ENCODE measurements at places on chromosomes 7 and 10.

GRCh38 chr10:2933519-2933918 lies 133.8 kb upstream of the PFKP start:
- no peak for DNase-seq
- H3K4me3 ChIP-seq, result no peak overlapping the region
- peak overlapping the region; percentile 1 for H3K27ac ChIP-seq
- H3K36me3 ChIP-seq, result no peaks in the 10 kb centered on the region
- peaks cover 12% of the 10 kb centered on the region for H3K4me1 ChIP-seq
- peaks cover 12% of the 10 kb centered on the region for H3K27me3 ChIP-seq

- H3K4me3 ChIP-seq, result no peak overlapping the region
- no peaks in the 10 kb centered on the region for H3K36me3 ChIP-seq
- no peak for DNase-seq
- no peaks in the 10 kb centered on the region for H3K27me3 ChIP-seq
- H3K27ac ChIP-seq, result no peak overlapping the region
Observed at GRCh38 chr7:110650328-110650727, 440.6 kb upstream of the LRRN3 start.

DNA sequence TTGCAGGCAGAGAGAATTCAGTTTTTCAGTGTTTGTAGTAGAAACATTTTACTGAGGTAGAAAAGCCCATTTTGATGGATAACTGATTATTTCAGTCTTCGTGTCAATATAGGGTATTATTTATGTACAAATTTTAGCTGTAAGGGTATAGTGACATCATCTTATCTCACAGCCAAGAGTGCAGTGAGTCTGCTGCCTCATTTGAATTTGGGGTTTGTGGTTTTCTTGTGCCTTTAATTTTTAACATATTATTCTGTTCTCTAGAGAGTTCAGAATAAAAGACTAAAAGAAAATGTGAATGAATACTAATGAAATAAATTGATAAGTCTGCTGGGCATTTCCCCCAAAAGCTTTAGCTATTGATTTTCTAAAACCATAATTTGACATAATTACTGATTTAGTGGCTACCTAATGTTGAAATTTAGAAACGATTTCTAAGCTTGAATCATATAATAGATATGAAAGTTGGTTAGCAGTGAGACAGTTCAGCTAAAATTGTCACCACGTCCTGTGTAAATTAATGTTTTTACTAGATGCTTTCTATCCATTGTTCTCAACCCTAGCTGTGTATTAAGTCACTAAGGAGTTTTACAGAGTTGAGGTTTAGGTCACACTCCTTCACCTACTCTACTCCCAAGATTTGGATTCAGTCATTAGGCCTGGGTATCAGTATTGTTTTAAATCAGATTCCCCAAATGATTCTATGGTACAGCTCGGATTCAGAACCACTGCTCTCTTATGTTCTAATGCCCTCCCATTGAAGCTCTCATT lies 37.3 kb downstream of the ACADSB start:
- no peaks in the 10 kb centered on the region for H3K27me3 ChIP-seq
- H3K4me1 ChIP-seq, result no peaks in the 10 kb centered on the region
- no peak for DNase-seq
- peaks cover 13% of the 10 kb centered on the region for H3K36me3 ChIP-seq

DNA sequence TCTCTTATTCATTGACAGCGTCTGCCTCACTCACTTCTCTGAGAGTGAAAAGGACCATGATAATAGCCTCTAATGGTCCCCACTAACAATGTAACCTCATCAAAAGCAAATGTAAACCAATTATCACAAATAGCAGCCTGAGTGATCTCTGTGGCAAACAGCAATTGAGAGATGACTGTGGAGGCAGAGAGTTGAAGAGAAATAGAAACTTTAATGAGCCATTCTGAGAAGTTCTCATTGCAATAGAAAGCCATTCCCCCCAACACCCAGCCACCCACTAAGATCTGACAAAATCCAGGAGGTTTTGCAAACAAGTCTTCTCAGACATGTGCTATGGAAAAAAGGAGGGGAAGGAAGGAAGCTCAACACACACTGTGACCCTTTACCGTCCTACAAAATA lies 44.2 kb upstream of the RNF148 start:
- no peak for DNase-seq
- no peaks in the 10 kb centered on the region for H3K36me3 ChIP-seq
- no peaks in the 10 kb centered on the region for H3K4me1 ChIP-seq
- peaks cover 6% of the 10 kb centered on the region for H3K27me3 ChIP-seq
- no peak overlapping the region for H3K27ac ChIP-seq
- no peak overlapping the region for H3K4me3 ChIP-seq

- H3K4me1 ChIP-seq, result peaks cover 50% of the 10 kb centered on the region
- H3K36me3 ChIP-seq, result peaks cover 3% of the 10 kb centered on the region
- DNase-seq, result no peak
- H3K27me3 ChIP-seq, result no peaks in the 10 kb centered on the region
- H3K4me3 ChIP-seq, result no peak overlapping the region
Observed at GRCh38 chr7:16652888-16653287, 6.9 kb downstream of the BZW2 start.

DNA sequence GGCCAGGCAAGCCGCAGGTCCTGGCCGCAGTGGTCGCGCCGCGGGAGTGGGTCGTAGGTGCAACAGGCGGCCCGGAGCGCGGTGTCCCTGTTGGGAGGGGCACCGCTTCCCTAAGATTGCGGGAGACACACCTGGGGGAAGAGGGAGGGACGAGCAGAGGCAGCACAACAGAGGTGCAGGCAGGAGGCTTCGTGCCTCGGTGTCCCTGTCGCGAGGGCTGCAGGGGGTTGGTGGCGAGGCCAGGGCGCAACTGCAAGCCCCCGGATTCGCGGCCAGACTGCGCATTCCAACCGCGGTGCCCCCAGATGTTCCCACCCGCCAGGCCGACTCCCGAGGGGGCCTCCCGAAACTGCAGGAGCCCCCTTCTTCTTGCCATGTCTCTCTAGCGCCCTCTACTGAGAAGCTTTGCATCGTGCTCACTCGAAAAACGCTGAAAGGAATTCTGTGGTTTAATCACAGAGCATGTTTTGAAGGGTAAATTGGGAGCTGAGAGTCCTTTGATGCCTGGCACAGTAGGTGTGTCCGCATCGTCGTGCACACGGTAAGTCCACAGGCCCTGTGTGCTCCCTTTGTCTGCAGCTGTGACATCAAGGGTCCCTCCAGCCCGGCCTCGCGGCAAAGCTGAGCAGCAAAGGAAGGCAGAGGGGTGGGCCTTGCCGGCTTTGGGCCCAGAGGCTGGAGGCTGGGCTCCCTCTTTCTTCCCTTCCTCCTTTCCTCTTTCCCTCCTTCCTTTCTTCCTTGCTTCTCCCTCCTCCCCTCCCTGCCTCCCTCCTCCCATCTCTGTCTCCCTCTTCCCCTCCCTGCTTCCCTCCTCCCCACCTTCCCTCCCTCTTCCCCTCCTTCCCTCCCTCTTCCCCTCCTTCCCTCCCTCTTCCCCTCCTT lies 6.2 kb upstream of the MBL2 start:
- no peak overlapping the region for H3K4me3 ChIP-seq
- H3K36me3 ChIP-seq, result no peaks in the 10 kb centered on the region
- no peaks in the 10 kb centered on the region for H3K27me3 ChIP-seq
- peak; percentile 81 for DNase-seq
- H3K27ac ChIP-seq, result no peak overlapping the region

DNA sequence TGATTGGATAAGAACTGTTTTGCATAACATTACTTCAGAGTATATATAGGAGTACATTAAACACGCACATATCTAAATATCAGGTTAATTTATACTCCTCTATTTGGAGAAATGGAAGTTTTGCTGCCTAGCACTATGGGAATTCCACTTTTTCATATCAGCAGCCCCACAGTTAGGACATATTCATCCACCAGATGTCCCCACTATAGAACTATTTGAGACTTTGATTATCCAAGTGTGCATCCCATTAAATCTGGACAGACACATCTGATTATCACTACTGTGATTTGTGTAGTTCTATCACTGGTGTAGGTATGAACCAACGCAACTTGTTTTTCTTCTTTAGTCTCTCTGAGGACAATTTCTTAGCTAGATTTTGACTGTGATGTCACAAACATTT lies 345.7 kb downstream of the THSD7A start:
- H3K4me1 ChIP-seq, result no peaks in the 10 kb centered on the region
- no peak overlapping the region for H3K4me3 ChIP-seq
- no peaks in the 10 kb centered on the region for H3K36me3 ChIP-seq
- H3K27ac ChIP-seq, result no peak overlapping the region
- no peaks in the 10 kb centered on the region for H3K27me3 ChIP-seq
- no peak for DNase-seq

DNA sequence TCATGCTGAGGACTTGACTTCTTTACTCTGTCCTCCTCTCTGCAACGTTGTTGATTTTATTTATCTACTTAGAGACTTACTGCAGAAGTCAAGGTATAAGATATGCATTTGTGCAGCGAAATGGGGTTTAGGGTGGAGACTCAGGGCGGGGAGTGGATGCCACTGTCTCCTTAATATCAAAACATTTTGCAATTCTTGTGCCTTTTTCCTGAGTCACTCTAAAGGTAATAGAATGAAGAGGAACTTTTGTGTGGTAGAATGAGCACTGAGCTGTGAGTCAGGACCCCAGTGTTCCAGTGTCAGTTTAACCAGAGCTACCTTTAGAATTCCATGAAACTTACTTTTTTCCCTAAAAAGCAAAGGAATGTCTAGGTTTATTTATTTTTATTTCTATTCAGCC lies 78.2 kb downstream of the VTI1A start:
- no peak overlapping the region for H3K4me3 ChIP-seq
- H3K36me3 ChIP-seq, result peaks cover 4% of the 10 kb centered on the region
- DNase-seq, result no peak
- no peak overlapping the region for H3K27ac ChIP-seq
- H3K27me3 ChIP-seq, result no peaks in the 10 kb centered on the region

- H3K27ac ChIP-seq, result no peak overlapping the region
- H3K4me3 ChIP-seq, result peak overlapping the region; percentile 68
- H3K27me3 ChIP-seq, result peaks cover 45% of the 10 kb centered on the region
Observed at GRCh38 chr7:37916017-37916672, 472 bp downstream of the SFRP4 start.

DNA sequence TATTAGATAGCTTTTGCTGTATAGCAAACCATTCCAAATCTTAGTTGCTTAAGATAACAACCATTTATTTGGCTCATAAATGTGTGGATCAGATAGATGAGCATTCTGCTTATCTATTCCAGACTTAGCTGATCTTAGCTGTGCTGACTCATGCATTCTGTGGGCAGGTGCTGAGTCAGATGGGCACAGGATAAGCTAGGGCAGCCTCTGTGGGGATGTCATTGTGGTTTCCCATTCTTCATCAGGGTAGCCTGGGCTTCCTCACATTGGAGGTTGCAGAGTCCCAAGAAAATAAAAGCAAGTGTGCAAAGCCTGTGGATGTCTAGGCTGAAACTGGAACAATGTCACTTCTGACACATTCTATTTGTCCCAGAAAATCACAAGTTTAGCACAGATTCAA lies 917.0 kb downstream of the TYW1 start:
- no peak overlapping the region for H3K4me3 ChIP-seq
- DNase-seq, result no peak
- no peaks in the 10 kb centered on the region for H3K36me3 ChIP-seq
- no peaks in the 10 kb centered on the region for H3K4me1 ChIP-seq
- H3K27me3 ChIP-seq, result no peaks in the 10 kb centered on the region

DNA sequence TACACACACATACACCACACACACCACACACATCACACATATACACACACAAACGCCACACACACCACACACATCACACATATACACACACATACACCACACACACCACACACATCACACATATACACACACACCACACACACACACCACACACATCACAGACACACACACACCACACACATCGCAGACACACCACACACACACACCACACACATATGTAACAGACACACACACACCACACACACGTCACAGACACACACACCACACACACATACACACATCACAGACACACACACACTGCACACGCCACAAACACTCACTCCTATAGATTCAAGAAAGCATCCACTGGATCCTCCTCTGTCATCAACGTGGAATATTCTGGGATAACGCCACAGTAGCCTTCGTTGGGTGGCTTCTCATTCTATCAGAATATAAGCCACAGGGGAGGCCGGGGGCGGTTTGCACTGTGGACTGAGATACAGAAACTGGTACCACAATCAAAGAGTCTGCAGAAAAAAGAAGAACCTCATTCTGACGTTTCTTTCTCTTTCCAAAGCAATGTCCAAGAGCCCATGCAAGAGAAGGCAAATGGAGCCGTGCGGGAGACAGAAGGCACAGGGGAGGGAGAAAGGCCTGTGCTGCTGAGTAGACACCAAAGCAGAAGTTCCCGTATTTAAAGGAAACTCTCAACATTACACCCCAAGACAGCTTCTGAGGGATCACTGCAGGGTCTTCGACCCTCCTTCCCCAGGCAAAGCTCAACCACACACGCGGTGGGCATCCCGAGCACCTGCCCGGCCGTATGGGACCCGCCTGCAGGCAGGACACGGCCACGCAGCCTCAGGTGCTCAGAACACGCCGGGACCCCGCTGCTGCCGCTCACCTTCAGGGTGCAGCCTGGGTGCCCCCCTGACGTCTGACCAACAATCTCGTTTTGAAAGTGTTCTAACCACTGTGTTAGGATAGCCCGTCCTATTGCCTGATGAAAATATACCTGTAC lies 321.2 kb downstream of the DNAJB6 start:
- no peaks in the 10 kb centered on the region for H3K4me1 ChIP-seq
- H3K4me3 ChIP-seq, result no peak overlapping the region
- no peaks in the 10 kb centered on the region for H3K36me3 ChIP-seq
- H3K27me3 ChIP-seq, result no peaks in the 10 kb centered on the region
- no peak overlapping the region for H3K27ac ChIP-seq

GRCh38 chr10:43257347-43258210 lies 9.3 kb downstream of the RASGEF1A start:
- DNase-seq, result peak; percentile 82
- no peak overlapping the region for H3K27ac ChIP-seq
- H3K27me3 ChIP-seq, result peaks cover 13% of the 10 kb centered on the region
- H3K4me3 ChIP-seq, result no peak overlapping the region

- no peak overlapping the region for H3K27ac ChIP-seq
- peaks cover 49% of the 10 kb centered on the region for H3K36me3 ChIP-seq
- H3K4me3 ChIP-seq, result no peak overlapping the region
- no peak for DNase-seq
- no peaks in the 10 kb centered on the region for H3K27me3 ChIP-seq
Observed at GRCh38 chr7:158754746-158755444, 50.3 kb upstream of the NCAPG2 start.

- no peaks in the 10 kb centered on the region for H3K4me1 ChIP-seq
- no peak overlapping the region for H3K4me3 ChIP-seq
- no peak overlapping the region for H3K27ac ChIP-seq
- DNase-seq, result no peak
- H3K27me3 ChIP-seq, result no peaks in the 10 kb centered on the region
Observed at GRCh38 chr7:32802305-32802910, 89.2 kb downstream of the KBTBD2 start.

- no peak overlapping the region for H3K27ac ChIP-seq
- H3K27me3 ChIP-seq, result no peaks in the 10 kb centered on the region
- H3K4me1 ChIP-seq, result peaks cover 26% of the 10 kb centered on the region
Observed at GRCh38 chr10:48494073-48494472, 110.8 kb downstream of the ARHGAP22 start.

- H3K27ac ChIP-seq, result no peak overlapping the region
- H3K36me3 ChIP-seq, result no peaks in the 10 kb centered on the region
- H3K27me3 ChIP-seq, result peaks cover 3% of the 10 kb centered on the region
- no peak overlapping the region for H3K4me3 ChIP-seq
- no peak for DNase-seq
Observed at GRCh38 chr10:90180886-90181691, 479.7 kb downstream of the KIF20B start.

- H3K36me3 ChIP-seq, result no peaks in the 10 kb centered on the region
Observed at GRCh38 chr7:24825931-24826661, 68.8 kb upstream of the GSDME start.

Measured in osteocyte (in vitro differentiated cells).